Glutamatergic neuron (in vitro differentiated cells): ENCODE measurements at places on chromosomes 2 and 18. TPM values are rescaled to one million over a fixed set of nuclear protein-coding genes. Genes with fewer than 3 reads are reported as not detected.

GRCh38 chr2:100704711-100705110 is 115.2 kb upstream of the NPAS2 start:
- no peak for DNase-seq

DNA sequence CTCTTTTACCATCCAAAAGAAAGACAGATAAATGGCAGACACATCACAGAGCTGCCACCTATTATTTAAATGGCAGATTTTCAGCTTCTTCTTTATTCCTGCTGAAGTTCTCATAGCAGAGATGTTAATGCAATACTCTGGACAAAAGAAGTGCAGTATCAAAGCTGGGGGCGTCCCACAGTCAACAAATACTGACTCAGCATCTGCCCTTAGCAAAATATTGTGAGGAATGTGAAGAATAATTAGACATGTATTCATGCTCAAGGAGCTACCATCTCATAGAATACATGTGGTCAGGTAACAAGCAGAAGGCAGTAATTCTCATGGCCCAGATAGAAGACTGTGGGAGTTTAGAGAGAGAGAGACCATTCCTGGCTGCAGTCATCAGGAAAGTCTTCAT is 108.0 kb upstream of the TANK start:
- no peak for DNase-seq

DNA sequence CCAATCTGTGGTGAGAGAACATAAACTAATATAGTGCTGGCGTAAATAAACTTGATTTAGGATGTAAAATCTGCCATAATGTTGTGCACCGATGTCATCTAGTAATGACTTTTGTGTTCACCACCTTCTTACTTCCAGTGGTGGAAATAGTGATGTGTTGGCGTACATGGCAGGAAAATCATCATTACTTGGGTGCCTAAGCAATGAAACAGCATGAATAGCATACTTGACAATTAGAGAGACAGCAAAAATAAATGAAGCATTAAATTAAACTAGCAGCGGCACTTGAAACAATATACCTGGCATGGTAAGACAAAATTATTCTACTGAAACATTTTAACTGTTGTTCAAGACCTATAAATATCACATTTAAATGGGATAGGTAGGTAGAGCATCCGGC is 73.2 kb upstream of the DSC1 start:
- DNase-seq: no peak

DNA sequence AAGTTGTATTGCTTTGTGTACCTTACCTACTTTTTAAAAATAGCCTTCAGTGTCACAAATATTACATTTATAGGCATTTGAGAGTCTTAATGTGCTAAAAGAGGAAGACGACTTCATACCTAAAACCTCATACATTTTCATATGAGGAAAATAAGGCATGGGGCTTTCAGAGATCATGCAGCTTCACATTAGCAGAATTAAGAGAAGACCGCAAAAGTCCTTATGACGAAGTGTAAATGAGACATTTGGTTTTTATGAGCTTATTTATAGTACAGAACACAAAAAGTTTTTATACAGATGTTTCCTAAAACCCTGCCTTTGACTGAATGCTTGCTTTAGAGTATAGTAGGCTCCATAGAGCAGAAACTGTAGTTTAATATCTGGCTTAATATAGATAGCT is 10.1 kb upstream of the CCDC138 start:
- no peak for DNase-seq

- no peak for DNase-seq
These were observed 35.5 kb upstream of the SLC35F5 start for GRCh38 chr2:113791697-113792590.

LNPK gene
- 78.2 TPM for total RNA-seq

AFF3 gene
- 125 TPM for total RNA-seq

DNA sequence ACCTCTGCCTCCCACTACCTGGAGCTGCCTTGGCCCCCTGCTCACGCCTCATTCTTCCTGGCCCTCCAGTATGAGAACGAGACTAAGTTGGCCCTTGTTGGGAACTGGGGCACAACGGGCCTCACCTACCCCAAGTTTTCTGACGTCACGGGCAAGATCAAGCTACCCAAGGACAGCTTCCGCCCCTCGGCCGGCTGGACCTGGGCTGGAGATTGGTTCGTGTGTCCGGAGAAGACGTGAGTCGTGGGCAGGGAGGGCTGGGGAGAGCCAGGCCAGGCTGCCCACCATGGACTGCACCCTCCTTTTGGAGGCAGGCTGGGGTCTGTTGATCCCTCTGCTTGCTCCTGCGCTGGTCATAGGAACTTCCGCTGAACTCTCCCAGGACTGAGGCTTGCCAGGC is 114.7 kb downstream of the DYSF start:
- DNase-seq: no peak

- DNase-seq: no peak
These were observed 19.1 kb upstream of the ACMSD start for GRCh38 chr2:134819334-134819733.

GRCh38 chr2:85854897-85855296 is 33.9 kb downstream of the ST3GAL5 start:
- no peak for DNase-seq
